Activated T-helper 2 cell treated with anti-CD3 and anti-CD28 coated beads, Interferon-gamma antibody, Interleukin-2, Interleukin-4, amounts not matched to agents 10 μg/mL and 5 μg/mL and 100 μg/mL, durations not matched to agents 14 hours and 24 hours and 36 hours (primary cell): ENCODE measurements at places on chromosomes 3 and 15. TPM values are rescaled to one million over a fixed set of nuclear protein-coding genes. Genes with fewer than 3 reads are reported as not detected.

- H3K4me1 ChIP-seq = no peaks in the 10 kb centered on the region
- no peak for DNase-seq
- no peak overlapping the region for H3K27ac ChIP-seq
These were observed 11.6 kb downstream of the IGF2BP2 start for GRCh38 chr3:185813205-185813604.

Gene RTP3
- not detected in 2 replicates for total RNA-seq

Gene CKMT1B
- total RNA-seq = 0.32 and 0.53 TPM in 2 replicates

DNA sequence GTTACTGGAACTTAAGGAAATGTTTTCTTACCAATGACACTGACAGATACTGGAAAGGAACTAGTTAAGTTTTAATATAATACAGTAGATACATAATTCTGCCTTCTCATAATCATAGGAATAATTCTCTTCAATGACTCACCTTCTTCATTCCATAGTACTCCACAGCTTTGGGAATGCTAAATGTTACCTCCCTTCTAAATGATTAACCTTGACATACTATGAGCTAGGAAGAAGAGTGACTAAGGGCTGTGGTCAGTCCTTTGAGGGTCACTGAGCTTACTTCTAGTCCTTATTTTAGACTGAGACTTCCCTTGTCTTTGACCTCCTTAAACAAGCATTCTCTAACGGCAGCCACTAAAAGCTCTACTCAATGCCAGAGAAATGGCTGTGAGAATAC lies 69.6 kb upstream of the PPIB start:
- peaks cover 25% of the 10 kb centered on the region for H3K4me1 ChIP-seq
- H3K27me3 ChIP-seq = no peaks in the 10 kb centered on the region
- peaks cover 12% of the 10 kb centered on the region for H3K36me3 ChIP-seq
- DNase-seq = no peak
- H3K27ac ChIP-seq = no peak overlapping the region
- no peak overlapping the region for H3K4me3 ChIP-seq

DNA sequence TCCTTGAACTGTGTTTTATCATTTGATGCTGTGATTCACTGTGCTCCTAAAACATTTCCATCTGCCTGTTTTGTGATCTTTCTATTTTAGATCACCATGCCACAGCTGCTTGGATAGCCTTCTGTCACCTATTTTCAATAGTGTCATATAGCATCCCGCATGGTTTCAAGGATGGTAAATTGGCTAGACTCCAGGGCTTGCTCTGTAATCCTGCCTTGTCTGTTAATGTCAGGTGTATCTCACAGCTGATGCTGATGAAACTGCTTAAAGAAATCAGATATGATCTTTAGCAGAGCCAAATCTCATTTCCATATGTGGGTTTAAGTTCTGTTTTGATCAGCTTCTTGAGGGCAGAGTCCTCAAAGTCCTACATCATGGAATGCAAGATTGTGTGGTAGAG lies 182.2 kb downstream of the UBE2E2 start:
- H3K4me1 ChIP-seq = no peaks in the 10 kb centered on the region
- no peaks in the 10 kb centered on the region for H3K27me3 ChIP-seq
- no peak for DNase-seq

Gene TIMMDC1
- total RNA-seq = 93.6 and 101 TPM in 2 replicates

Gene CP
- total RNA-seq = not detected in 2 replicates

- H3K27ac ChIP-seq = peak overlapping the region; percentile 21
- H3K36me3 ChIP-seq = peaks cover 72% of the 10 kb centered on the region
- DNase-seq = no peak
- no peak overlapping the region for H3K4me3 ChIP-seq
- no peaks in the 10 kb centered on the region for H3K27me3 ChIP-seq
- H3K4me1 ChIP-seq = no peaks in the 10 kb centered on the region
These were observed 18.1 kb downstream of the MAP6D1 start for GRCh38 chr3:183807209-183807728.

- H3K4me3 ChIP-seq = no peak overlapping the region
- no peak overlapping the region for H3K27ac ChIP-seq
- H3K27me3 ChIP-seq = no peaks in the 10 kb centered on the region
These were observed 19.2 kb downstream of the FOXP1 start for GRCh38 chr3:71564361-71564760.

DNA sequence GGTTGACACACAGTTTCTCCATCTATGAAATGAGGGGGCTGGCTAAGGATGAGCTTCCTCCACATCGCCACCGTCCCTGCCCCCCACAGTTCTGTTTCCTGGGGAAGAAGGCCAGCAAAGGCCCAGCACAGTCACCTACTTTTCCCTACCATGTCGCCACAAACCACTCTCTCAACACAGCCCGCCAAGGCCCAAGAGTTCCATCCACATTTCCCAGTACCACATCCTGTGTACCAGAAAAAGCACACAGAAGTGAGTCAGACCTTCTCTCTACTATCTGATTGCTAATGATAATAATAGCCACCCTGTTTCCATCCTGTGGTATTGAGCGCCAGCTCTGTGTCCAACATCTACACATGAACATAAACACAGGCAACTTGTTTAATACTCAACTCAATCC lies 30.3 kb upstream of the C15orf39 start:
- H3K36me3 ChIP-seq = peaks cover 23% of the 10 kb centered on the region
- H3K4me1 ChIP-seq = peaks cover 60% of the 10 kb centered on the region
- H3K4me3 ChIP-seq = peak overlapping the region; percentile 1
- no peaks in the 10 kb centered on the region for H3K27me3 ChIP-seq
- DNase-seq = peak; percentile 55

GRCh38 chr3:104951426-104951825 lies 415.3 kb upstream of the ALCAM start:
- no peak overlapping the region for H3K4me3 ChIP-seq
- no peak for DNase-seq
- H3K27ac ChIP-seq = no peak overlapping the region
- H3K27me3 ChIP-seq = no peaks in the 10 kb centered on the region
- H3K4me1 ChIP-seq = no peaks in the 10 kb centered on the region
- H3K36me3 ChIP-seq = no peaks in the 10 kb centered on the region

Gene KBTBD8
- total RNA-seq = 10.4 and 13.4 TPM in 2 replicates

GRCh38 chr15:66842710-66843441 lies 140.8 kb downstream of the SMAD6 start:
- no peak overlapping the region for H3K27ac ChIP-seq
- H3K4me1 ChIP-seq = peaks cover 4% of the 10 kb centered on the region
- DNase-seq = no peak
- H3K4me3 ChIP-seq = no peak overlapping the region
- H3K36me3 ChIP-seq = no peaks in the 10 kb centered on the region

DNA sequence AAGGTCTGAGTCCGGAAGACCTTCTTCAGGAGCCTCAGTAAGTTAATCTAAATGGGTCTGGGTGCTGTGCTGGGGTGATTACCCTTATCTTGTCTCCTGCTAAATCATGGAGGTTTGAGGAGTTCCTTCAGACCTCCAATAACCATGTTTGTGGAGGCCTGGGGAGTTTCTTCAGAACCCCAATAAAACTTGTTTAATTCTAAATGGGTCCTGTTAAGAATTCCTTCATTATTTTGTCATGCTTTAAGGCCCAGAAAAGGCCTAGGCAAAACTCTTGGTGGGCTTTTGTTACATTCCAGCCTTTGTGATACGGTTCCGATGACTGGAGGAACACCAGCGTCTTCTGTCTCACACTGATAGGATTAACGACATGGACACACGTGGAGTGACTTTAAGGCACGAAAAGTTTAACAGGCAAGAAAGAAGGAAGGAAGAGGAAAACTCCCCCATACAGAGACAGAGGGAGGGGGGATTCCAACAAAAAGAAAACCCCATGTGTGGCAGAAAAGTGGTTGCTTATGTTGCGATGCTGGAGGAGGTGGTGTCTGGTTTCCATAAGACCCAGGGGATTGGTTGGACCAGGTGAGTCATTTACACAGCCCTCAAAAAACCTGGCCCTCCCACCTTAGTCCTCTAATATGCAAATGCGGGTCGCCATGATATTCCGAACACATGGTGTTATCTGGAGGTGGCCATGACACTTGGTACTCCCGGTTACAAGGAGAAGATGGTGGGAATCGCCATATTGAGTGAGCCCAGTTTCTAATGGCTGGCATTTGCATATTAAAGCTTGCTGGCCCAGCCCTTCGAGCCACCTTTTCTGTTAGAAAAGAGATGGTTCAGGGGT lies 72.6 kb upstream of the MFGE8 start:
- H3K4me1 ChIP-seq = no peaks in the 10 kb centered on the region
- no peaks in the 10 kb centered on the region for H3K27me3 ChIP-seq
- no peaks in the 10 kb centered on the region for H3K36me3 ChIP-seq
- DNase-seq = no peak

- H3K4me3 ChIP-seq = no peak overlapping the region
- no peak for DNase-seq
- H3K36me3 ChIP-seq = no peaks in the 10 kb centered on the region
- H3K27ac ChIP-seq = peak overlapping the region; percentile 55
These were observed 719.9 kb upstream of the CBLB start for GRCh38 chr3:106588739-106589138.

- H3K4me1 ChIP-seq = peaks cover 3% of the 10 kb centered on the region
- no peaks in the 10 kb centered on the region for H3K27me3 ChIP-seq
- no peak overlapping the region for H3K27ac ChIP-seq
- peaks cover 55% of the 10 kb centered on the region for H3K36me3 ChIP-seq
- DNase-seq = no peak
These were observed 15.4 kb downstream of the PLSCR1 start for GRCh38 chr3:146529021-146529420.

Gene ONECUT1
- not detected in 2 replicates for total RNA-seq

DNA sequence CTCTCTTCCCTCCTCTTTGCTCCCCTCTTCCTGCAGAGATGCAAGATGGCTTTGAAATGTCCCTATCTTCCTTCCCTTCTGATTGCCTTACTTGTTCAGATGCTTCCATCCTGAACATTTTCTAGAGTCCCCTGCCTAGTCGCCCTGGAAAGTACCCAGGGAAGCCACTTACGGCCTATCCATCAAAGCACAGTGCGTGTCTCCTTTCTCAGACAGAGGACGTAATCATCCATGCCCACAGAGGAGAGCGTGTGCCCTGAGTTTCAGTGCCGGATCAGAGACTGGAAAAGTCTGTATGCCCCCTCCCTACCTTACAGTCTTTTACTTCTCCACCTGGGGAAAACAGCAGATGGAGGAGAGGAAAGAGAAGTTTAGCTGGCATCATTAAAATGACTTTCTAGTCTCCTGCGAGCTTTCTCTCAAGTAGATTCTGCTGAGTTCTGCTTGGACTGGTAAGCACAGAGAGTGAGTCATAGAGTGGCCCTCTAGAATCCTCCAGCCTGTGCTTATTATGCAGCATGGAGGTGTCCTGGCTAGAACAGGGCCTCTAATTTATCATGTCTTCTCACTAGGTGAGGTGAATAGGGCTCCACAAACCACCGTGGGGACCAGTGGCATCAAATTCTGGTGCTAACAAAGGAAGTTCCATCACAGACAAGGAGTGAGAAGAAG lies 114.6 kb downstream of the SLCO3A1 start:
- peaks cover 2% of the 10 kb centered on the region for H3K4me1 ChIP-seq
- no peak overlapping the region for H3K27ac ChIP-seq
- DNase-seq = no peak
- no peaks in the 10 kb centered on the region for H3K27me3 ChIP-seq

Gene CMTM7
- 60.0 and 60.9 TPM in 2 replicates for total RNA-seq

Gene SEMA3B
- total RNA-seq = 0.30 and 0.68 TPM in 2 replicates

DNA sequence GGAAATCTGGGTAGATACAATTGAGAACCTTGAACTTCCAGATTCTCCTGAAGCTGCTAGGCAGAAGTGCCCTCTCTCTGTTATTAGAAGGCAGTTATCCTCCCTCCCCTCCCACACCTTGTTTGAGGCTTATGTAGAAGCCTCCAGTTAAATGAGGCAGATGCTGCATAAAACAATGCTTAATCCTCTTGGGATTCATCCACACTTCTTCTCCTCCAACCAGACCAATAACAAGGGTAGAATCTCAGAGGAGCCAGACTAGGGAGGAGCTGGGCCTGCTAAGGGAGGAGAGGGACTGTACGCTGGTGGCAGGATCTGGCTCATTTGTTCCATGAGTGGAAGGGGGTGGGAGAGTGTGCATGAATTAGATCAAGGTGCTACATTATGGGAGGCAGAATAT lies 88.3 kb upstream of the PRR23C start:
- no peak overlapping the region for H3K4me3 ChIP-seq
- no peak for DNase-seq
- no peaks in the 10 kb centered on the region for H3K27me3 ChIP-seq
- H3K4me1 ChIP-seq = peaks cover 10% of the 10 kb centered on the region
- no peaks in the 10 kb centered on the region for H3K36me3 ChIP-seq
- H3K27ac ChIP-seq = no peak overlapping the region

GRCh38 chr3:158668506-158668905 lies 3.9 kb downstream of the LXN start:
- peaks cover 19% of the 10 kb centered on the region for H3K4me1 ChIP-seq
- H3K27me3 ChIP-seq = no peaks in the 10 kb centered on the region
- no peak overlapping the region for H3K4me3 ChIP-seq
- H3K36me3 ChIP-seq = peaks cover 57% of the 10 kb centered on the region
- no peak for DNase-seq

DNA sequence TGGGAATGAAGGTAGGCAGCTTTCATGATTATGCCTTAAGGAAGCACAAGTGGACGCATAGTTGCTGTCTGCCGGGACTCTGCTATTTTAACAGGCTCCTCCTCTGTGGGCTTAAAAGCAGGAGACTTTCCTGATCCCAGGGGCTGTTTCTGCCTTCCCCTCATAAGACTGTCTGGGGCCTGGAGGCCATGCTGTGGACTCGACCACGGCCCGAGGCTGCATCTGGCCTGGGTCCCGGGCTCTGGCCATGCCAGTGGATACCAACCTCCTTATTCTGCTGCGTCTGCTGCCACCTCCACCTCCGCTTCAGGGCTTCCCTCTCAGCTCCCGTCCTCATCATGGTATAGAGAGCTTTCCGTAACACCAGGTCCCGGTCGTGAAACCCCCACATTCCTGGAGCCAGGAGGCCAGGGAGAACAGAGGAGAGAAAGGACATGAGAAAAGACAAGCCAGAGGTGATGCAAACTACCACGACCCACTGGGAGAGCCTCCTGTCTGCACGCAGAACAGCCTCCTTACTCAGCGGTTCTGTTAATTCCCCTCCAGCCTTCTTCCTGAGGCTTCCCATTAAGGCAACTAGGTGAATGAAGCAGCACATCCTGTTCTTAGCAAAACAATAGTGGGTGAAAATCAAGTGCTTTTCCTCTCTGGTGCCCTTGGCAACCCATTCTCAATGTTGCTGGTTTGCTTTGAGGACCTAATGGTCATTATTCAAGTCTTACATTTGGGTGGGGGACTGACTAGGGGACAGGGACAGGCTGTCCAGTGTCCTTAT lies 200.5 kb downstream of the KLF13 start:
- H3K4me3 ChIP-seq = no peak overlapping the region
- H3K36me3 ChIP-seq = no peaks in the 10 kb centered on the region
- peaks cover 7% of the 10 kb centered on the region for H3K27me3 ChIP-seq
- DNase-seq = no peak

DNA sequence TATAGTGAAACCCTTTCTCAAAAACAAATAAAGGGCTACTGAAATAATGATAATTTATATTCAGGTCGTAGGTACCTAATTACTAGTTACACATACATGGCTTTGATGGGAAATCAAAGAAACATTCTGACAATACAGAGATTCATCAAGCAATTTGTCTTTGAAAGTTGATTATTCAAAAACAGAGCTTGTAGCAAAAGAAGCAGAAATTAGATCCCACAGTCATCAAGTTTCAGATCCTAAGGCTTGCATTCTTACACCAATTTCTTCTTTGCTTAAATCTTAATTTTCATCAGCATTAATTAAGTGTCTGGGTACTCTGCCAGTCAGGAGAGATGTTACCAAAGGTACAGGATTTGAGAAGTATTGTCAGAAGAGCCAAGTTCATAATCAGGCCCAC lies 1.5 kb upstream of the HEXA start:
- H3K36me3 ChIP-seq = peaks cover 5% of the 10 kb centered on the region
- no peak overlapping the region for H3K4me3 ChIP-seq
- H3K4me1 ChIP-seq = peaks cover 27% of the 10 kb centered on the region
